Hematopoietic multipotent progenitor cell treated with erythropoietin and hydrocortisone succinate and interleukin-3 and kit ligand, for 15 days (in vitro differentiated cells): ENCODE measurements at places on chromosomes 7 and 10.

DNA sequence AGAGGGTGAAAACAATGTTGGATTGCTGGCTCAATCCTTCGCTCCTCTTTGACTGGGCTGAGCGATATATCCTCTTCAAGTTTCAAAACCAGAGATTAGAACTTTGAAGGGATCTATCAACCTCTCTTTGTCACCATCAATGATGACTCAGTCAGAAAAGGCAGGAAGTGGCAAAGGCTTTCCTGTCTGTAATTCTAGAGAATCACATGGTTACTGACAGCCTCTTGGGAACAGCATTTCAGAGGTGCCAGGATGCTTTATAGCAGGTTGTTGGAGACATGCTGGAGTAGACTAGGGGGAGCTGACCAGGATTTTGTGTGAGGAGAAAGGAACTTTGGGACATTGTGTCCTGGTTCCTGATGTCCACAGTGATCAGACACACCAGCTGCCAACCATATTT, 81.3 kb downstream of the PRKCQ start:
- no peak for DNase-seq

- no peak for DNase-seq
Measured at GRCh38 chr7:39709768-39710311, 86.5 kb downstream of the RALA start.

DNA sequence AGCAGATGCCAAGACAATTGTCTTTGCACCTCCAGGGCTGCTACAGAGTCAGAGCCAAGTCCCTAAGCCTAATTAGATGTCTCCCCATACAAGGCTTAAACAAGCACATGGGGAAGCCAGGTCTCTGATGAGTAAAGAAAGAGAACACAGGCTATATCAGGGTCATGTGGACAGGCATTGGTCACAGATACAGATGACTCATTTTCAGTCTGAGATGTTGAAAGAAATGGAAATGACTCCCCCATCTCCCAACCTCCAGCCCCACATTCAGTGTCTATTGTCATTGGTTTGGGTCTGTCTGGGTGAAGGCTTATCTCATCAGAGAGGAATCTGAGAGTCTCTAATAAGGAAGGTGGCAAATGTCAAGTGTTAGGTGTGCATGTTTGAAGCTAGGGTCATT, 290.1 kb upstream of the KIAA1217 start:
- DNase-seq, result no peak

DNA sequence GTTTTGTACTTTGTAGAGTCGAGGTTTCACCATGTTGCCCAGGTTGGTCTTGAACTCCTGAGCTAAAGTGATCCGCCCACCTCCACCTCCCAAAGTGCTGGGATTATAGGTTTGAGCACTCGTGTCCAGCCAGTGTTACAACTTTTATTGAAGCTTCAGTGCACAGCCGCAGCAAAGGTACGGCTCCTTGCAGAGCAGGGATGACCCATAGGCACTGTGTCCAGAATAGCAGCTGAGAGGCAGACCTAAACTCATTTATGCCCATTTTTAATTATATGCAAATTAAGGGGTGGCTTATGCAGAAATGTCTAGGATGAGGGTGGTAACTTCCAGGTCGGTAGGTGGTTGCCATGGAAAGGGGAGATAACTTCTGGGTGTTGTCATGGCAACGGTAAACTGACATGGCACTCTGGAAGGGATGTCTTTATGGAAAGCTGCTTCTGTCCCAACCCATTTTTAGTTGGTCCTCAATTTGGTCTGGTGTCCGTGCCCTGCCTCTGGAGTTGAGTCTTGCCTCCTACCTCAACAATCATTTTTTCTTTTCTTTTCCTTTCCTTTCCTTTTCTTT, 22.7 kb downstream of the NYAP1 start:
- peak; percentile 30 for DNase-seq

GRCh38 chr10:89556600-89556999, 21.2 kb upstream of the SLC16A12 start:
- DNase-seq, result no peak

DNA sequence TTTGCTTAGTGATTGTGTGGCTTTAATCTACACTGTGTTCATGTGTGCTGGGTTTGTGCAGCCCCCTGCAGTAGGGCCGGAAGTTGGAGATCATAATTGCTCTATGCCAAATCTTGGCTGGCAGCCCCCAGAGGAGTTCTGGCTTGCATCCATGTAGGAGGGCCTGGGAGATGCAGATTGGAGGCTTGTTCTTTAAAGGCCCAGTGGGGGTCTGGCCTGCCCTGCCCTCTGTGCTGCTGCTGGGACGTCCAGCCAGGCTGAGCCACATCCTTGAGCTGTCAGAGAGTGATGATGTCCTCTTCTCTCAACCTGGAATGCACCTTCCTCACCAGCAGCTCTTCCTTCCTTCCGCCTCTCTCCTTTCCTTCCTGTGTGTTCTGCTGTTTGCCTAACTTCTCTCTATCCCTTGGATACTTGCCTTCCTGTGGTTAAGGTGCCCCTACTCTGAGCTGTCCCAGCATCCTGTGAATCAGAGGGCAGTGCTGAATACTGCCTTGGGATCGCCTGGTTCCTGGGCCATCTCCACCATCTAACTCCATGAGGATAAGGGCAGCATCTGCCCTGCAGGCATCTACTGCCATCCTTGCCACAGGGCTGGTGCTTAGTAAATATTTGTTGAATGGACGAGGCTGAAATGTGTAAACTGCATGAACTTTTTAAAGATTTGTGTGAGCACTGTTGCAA, 30.2 kb downstream of the DOCK1 start:
- DNase-seq, result no peak

- DNase-seq, result no peak
Measured at GRCh38 chr7:37945336-37945735, 24.9 kb downstream of the EPDR1 start.

DNA sequence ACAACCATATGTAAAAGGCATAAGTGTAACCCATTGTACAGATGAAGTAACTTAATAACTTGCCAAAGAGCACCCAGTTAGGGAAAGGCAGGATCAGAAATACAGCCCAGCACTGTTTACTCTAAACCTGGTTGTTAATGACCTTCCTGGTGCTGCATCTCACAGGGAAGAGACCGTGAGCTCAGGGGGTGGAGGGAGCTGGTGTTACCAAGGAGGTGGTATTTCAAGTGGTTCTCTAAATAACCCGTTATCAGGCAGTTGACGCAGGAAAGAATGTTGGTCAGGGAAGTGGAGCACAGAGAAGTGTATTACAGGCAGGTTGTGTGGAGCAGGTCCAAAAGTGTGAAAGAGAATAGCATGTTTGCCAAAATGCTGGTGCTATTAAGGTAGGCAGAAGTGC, 4.4 kb upstream of the ST7 start:
- no peak for DNase-seq

DNA sequence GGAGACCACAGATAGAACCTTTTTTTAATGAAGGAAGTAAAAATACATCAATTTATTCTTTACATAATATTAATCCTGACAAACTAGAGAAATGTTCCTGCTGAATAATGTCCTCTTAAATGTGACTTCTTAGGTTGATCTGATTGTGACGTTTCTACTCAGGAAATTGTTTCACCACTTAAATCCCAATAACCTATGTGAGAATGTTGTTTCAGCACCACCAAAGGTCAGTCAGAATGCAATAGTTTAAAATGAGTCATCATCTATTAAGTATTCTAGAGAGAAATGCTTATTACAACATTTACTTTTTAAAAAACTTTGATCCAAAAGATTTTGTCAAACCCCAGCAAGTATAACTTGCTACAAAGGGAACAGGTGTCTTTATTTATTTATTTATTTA, 155.4 kb upstream of the CACNA2D1 start:
- no peak for DNase-seq

DNA sequence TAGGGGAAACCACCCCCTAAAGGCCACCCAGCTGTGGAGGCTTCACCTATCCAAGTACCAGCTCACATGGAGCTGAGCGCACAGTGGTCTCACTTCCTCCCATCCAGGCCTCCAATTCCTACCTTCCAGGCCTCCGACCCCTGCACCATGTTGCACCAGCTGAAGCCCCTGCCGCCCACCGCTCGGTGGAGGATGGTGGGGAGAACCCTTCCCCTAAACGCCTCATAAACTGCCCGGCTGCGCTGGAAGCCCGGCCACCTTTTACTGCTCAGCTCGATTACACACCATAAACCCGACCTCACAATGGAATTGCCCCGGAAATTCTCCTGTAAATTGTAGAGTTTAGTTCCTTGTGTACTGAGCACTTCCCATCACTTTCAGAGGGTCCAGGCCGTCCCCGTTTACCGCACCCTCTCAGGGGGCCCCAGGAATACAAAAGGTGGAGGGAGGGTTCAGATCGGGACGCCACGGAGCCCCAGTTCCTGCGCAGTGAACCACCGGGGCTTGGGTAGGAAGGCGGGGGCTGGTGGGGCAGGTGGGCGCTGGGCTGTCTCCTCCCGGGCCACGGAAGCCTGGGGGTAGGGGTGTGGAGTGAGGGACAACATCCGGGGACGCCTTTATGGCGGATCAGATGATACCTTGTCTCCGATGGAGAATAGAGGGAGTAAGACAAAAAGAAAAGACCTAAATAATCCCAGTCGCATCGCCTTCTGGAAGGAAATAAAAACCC, 1.4 kb upstream of the HOXA7 start:
- no peak for DNase-seq

- DNase-seq, result no peak
Measured at GRCh38 chr10:99449023-99449422, 18.6 kb upstream of the GOT1 start.

- DNase-seq, result no peak
Measured at GRCh38 chr7:27808626-27809025, 68.7 kb downstream of the TAX1BP1 start.

- no peak for DNase-seq
Measured at GRCh38 chr10:71213761-71214440, 1.5 kb downstream of the UNC5B start.

GRCh38 chr10:50452603-50453002, 171.2 kb downstream of the SGMS1 start:
- no peak for DNase-seq

- DNase-seq, result no peak
Measured at GRCh38 chr7:49398746-49399145, 374.7 kb upstream of the VWC2 start.

- no peak for DNase-seq
Measured at GRCh38 chr7:77455321-77455720, 39.2 kb upstream of the GSAP start.

DNA sequence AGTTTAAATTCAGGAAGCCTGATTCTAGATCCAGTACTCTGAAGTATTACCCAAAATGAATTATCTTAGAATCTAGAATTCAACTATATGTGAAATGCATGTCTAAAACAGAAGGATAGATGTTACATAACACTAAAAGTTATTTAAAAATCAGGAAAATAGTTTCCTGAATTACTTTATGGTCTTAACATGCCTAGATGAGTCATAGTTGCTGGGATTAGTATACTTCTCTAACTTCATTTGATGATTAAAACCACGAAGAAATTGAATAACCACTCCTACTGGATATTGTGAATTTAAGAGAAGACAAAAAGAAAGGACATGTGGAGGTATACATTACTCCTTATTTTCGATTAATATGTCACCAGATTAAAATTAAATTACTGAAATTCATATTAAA, 65.5 kb downstream of the ATAD1 start:
- no peak for DNase-seq

DNA sequence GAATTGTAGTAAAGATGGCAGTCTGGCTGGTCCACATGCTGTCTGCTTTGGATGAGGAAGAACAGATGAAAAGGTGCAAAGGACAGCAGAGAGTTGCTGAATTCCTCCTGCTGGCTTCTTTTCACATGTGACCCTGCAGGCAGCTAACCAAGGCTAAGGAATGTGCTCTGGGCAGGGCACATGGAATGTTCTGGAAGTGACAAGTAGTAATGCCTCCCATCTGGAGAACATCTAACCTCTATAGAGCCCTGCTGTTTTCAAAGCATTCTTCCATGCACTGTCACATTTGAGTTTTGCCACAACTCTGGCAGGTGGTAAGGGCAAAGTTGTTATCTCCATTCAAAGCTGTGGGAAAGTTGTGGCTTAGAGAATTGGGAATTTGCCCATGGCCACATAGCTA, 208.8 kb downstream of the STK31 start:
- no peak for DNase-seq
